Thymus (tissue), 14 donors: ENCODE measurements at places on chromosomes 13 and 19. TPM values are rescaled to one million over a fixed set of nuclear protein-coding genes. Genes with fewer than 3 reads are reported as not detected.

DAND5 gene
- polyA plus RNA-seq, result 0.09 TPM

TJP3 gene
- polyA plus RNA-seq, result 3.3 TPM

ZNF296 gene
- polyA plus RNA-seq, result 2.9 TPM

ELSPBP1 gene
- 0.32 TPM for polyA plus RNA-seq

RYR1 gene
- 1.8 TPM for polyA plus RNA-seq

DNA sequence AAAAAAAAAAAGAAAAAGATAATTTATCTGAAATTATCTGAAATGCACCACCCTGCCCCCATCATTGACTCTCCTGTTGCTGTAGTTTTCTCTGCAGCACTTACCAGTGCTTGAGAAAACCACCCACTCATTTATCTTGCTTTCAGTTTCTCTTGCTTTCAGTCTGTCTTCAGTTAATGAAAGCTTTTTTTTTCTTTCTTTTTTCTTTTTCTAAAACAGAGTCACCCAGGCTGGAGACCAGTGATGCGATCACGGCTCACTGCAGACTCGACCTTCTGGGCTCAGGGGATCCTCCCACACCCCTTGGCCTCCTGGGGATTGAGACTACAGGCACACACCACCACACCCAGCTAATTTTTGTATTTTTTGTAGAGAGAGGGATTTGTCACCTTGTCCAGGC is 4.3 kb upstream of the ACP5 start:
- peaks cover 7% of the 10 kb centered on the region for H3K27me3 ChIP-seq
- no peak overlapping the region for H3K4me3 ChIP-seq
- H3K36me3 ChIP-seq, result no peaks in the 10 kb centered on the region
- peaks cover 13% of the 10 kb centered on the region for H3K4me1 ChIP-seq

GRCh38 chr13:66113882-66114526 is 1116.1 kb downstream of the PCDH9 start:
- no peak overlapping the region for H3K4me3 ChIP-seq
- H3K4me1 ChIP-seq, result no peaks in the 10 kb centered on the region
- DNase-seq, result no peak
- H3K27ac ChIP-seq, result no peak overlapping the region

DNA sequence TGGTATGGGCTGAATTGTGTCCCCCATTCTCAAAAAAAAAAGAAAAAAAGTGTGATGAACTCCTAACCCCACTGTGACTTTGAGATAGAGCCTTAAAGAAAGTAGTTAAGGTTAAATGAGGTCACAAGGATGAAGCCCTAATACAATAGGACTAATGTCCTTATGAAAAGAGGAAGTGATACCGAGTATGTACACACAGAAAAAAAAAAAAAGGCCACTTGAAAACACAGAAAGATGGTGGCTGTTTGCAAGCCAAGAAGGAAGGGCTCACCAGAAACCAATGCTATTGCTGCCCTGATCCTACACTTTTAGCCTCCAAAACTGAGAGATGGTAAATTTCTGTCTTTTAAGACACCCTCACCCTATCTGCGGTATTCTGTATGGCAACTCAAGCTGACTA is 955.6 kb downstream of the PCDH17 start:
- no peaks in the 10 kb centered on the region for H3K36me3 ChIP-seq
- no peaks in the 10 kb centered on the region for H3K27me3 ChIP-seq
- no peak for DNase-seq
- no peaks in the 10 kb centered on the region for H3K4me1 ChIP-seq

GRCh38 chr19:55362990-55363716 is at the start of gene GARIN5B:
Gene GARIN5B (minus strand): TSS chr19:55363260. CDS start chr19:55363066, 194 bp downstream.
- no peaks in the 10 kb centered on the region for H3K4me1 ChIP-seq
- H3K27ac ChIP-seq, result no peak within 1 kb of the TSS
- DNase-seq, result no peak
- H3K36me3 ChIP-seq, result no peaks in the 10 kb centered on the region
- H3K4me3 ChIP-seq, result no peak within 1 kb of the TSS

GRCh38 chr19:29893606-29894284 is 48.3 kb upstream of the URI1 start:
- no peaks in the 10 kb centered on the region for H3K4me1 ChIP-seq
- H3K27me3 ChIP-seq, result no peaks in the 10 kb centered on the region
- no peaks in the 10 kb centered on the region for H3K36me3 ChIP-seq
- H3K27ac ChIP-seq, result no peak overlapping the region
- no peak for DNase-seq

DNA sequence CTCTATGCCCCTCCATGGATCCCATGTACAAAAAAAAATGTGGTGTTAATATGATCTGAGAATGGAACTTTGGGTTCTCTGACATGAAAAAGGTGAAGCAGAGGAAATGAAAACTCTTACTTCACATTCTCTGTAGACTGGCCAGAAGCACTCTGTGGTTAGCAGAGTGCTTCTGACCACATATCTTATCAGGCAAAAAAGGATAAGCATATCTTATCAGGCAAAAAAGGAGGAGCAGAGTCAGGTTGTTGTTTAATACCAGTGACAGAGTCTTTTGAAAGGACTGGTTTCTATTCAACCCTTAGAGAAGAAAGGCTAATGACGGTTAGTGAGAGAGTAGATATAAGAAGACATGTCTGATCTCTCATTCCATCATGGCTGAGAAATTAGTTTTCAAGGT is 1404.8 kb downstream of the SLITRK1 start:
- no peak overlapping the region for H3K4me3 ChIP-seq
- no peaks in the 10 kb centered on the region for H3K4me1 ChIP-seq
- no peak for DNase-seq
- H3K36me3 ChIP-seq, result no peaks in the 10 kb centered on the region
- no peak overlapping the region for H3K27ac ChIP-seq
- no peaks in the 10 kb centered on the region for H3K27me3 ChIP-seq

DNA sequence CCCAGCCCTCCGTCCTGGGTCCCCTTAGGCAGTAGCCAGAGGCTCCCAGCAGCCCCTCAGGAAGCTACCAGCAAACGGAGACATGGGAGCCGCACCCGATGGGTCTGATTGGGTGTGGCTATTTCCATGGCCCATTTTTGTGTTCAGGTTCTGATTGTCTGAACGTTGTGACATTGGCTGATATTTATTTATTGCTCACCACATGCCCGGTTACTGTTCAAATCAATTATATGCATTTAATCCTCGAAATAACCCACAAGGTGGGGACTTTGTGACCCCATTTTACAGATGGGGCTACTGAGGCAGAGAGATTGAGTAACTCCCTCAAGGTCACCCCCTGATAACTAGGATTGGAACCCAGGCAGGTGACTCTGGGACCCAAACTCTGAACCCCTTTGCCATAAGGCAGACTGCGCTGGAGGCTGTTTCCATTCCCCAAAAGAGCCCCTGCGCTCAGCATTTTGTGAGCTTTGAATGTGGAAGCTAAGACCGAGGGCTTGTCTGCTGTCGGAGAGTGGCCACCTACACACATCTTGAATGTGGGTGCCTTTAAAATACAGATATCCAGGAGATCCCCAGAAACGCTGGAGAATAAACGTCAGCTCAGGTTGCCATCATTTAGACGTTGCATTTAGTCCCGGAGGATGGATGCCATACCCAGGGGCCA is 13.6 kb upstream of the MCF2L start:
- no peak overlapping the region for H3K4me3 ChIP-seq
- no peaks in the 10 kb centered on the region for H3K4me1 ChIP-seq
- H3K27me3 ChIP-seq, result no peaks in the 10 kb centered on the region
- DNase-seq, result no peak

DNA sequence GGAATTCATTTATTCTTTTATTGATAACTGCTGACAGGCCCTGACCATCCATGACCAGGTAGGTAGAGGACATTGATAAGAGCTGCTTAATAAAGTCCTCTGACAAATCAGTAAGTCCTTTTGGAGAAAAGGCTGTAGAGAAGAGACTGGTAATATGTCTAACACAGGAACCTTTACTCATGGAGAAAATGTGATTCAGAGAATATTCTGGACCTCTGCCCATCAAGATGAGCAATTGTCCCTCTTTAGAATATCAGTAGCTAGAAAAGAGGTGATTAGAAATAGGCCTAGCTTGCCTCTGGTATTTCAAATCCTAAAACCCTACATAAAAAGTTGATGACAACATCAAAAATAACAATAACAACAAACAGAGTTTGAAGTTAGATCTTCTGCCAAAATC is 642.3 kb downstream of the TBC1D4 start:
- no peaks in the 10 kb centered on the region for H3K4me1 ChIP-seq
- H3K36me3 ChIP-seq, result no peaks in the 10 kb centered on the region
- no peak for DNase-seq
- no peaks in the 10 kb centered on the region for H3K27me3 ChIP-seq
- no peak overlapping the region for H3K4me3 ChIP-seq
